Psoas muscle (tissue), 8 donors: ENCODE measurements at places on chromosomes 11 and 22. TPM values are rescaled to one million over a fixed set of nuclear protein-coding genes. Genes with fewer than 3 reads are reported as not detected.

- H3K27ac ChIP-seq = no peak overlapping the region
- peaks cover 21% of the 10 kb centered on the region for H3K4me1 ChIP-seq
- no peak overlapping the region for H3K4me3 ChIP-seq
- H3K36me3 ChIP-seq = peaks cover 29% of the 10 kb centered on the region
- no peaks in the 10 kb centered on the region for H3K27me3 ChIP-seq
- DNase-seq = no peak
Measured at GRCh38 chr11:74025467-74026166, 16.7 kb upstream of the UCP3 start.

GRCh38 chr11:106552694-106553203 is 465.5 kb downstream of the GUCY1A2 start:
- no peaks in the 10 kb centered on the region for H3K4me1 ChIP-seq
- H3K27me3 ChIP-seq = no peaks in the 10 kb centered on the region
- no peak overlapping the region for H3K4me3 ChIP-seq
- H3K27ac ChIP-seq = no peak overlapping the region
- no peak for DNase-seq

GRCh38 chr11:19520681-19521080 is 192.0 kb upstream of the NAV2 start:
- no peaks in the 10 kb centered on the region for H3K27me3 ChIP-seq
- no peak overlapping the region for H3K4me3 ChIP-seq
- no peak overlapping the region for H3K27ac ChIP-seq
- DNase-seq = no peak

GRCh38 chr11:113114705-113115027 is 153.4 kb downstream of the NCAM1 start:
- no peak overlapping the region for H3K27ac ChIP-seq
- H3K36me3 ChIP-seq = no peaks in the 10 kb centered on the region
- no peak overlapping the region for H3K4me3 ChIP-seq
- DNase-seq = no peak
- H3K27me3 ChIP-seq = no peaks in the 10 kb centered on the region

DNA sequence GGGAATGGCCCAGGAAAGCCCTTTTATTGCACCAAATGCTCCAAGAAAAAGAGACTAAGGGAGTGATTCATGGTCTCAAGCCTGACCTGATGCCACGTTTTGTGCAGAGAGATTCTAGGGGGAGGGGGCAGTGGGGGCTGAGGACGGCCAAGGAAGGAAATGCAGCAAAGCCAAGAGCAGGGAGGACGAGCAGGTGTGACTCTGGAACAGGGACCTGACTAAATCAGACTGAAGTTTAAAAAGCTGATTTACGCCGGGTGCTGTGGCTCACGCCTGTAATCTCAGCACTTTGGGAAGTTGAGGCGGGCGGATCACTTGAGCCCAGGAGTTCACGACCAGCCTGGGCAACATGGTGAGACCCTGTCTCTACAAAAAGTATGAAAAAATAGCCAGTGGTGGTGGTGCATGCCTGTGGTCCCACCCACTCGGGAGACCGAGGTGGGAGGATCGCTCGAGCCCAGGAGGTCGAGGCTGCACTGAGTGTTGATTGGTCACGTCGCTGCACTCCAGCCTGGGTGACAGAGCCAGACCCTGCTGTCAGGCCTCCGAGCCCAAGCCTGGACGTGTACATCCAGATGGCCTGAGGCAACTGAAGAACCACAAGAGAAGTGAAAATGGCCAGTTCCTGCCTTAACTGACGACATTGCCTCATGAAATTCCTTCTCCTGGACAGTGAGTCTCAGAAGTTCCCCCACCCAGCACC is 10.8 kb upstream of the IFITM3 start:
- H3K27me3 ChIP-seq = peaks cover 6% of the 10 kb centered on the region
- no peak overlapping the region for H3K4me3 ChIP-seq
- H3K27ac ChIP-seq = no peak overlapping the region
- peaks cover 9% of the 10 kb centered on the region for H3K4me1 ChIP-seq

GRCh38 chr22:30695871-30696655 is 1.4 kb downstream of the OSBP2 start:
- DNase-seq = no peak
- no peak overlapping the region for H3K27ac ChIP-seq
- H3K27me3 ChIP-seq = no peaks in the 10 kb centered on the region
- H3K4me3 ChIP-seq = no peak overlapping the region
- no peaks in the 10 kb centered on the region for H3K36me3 ChIP-seq

GRCh38 chr11:3807909-3808860 is at the start of gene PGAP2:
Gene PGAP2, plus strand, starts transcription at chr11:3808560. Its CDS starts 2,700 bp downstream, at chr11:3811260.
- no peak within 1 kb of the TSS for H3K27ac ChIP-seq
- peak; percentile 60 for DNase-seq
- no peaks in the 10 kb centered on the region for H3K27me3 ChIP-seq
- H3K36me3 ChIP-seq = no peaks in the 10 kb centered on the region
- H3K4me3 ChIP-seq = peak within 1 kb of the TSS; percentile 78

DNA sequence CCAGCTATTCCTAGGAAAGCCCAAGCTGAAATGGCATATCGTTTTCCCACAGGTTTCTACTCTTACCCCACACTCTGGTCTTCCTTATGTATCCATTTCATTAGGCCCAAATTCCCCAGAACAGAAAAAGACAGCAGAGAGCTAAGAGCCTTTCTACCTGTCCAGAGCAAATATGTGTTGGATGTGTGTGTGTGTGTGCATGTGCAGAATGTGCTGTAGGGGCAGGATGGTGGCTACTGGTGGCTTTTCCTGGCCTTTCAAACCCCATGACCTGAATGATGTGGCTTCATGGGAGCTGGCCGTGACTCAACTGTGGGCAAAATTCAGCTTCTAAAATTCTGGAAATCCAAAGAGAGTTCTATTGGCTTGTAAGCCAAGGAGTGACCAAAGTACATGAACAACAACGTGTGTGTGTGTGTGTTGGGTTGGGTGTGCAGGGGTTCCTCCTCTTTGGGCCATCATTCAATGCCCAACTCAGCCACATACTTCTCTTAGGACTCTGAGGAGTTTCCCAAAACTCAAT is 421.4 kb upstream of the CADM1 start:
- no peak for DNase-seq
- no peak overlapping the region for H3K4me3 ChIP-seq
- no peaks in the 10 kb centered on the region for H3K36me3 ChIP-seq
- H3K27ac ChIP-seq = no peak overlapping the region
- H3K4me1 ChIP-seq = no peaks in the 10 kb centered on the region

- no peak for DNase-seq
- peaks cover 4% of the 10 kb centered on the region for H3K27me3 ChIP-seq
- no peak overlapping the region for H3K27ac ChIP-seq
- no peaks in the 10 kb centered on the region for H3K4me1 ChIP-seq
- no peaks in the 10 kb centered on the region for H3K36me3 ChIP-seq
- no peak overlapping the region for H3K4me3 ChIP-seq
Measured at GRCh38 chr11:126992065-126992803, 8.3 kb downstream of the KIRREL3 start.

DNA sequence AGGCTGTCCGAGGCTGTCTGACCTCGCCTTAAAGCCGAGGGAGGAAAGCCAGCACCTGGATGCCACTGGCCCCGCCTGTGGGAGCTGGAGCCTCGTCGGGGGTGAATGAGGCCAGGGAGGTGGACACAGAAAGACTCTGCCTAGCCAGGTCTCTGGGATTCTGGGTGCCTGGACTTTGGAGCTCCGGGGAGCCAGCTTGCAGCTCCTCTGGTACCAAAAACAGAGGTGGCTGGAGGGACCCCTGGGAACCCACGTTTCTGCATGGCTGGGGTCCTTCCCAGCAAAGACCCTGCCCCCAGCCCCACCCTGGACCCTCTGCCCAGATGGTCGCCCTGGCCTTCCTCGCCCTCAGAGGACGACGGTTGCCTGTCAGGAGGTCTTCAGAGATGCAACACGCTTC is 239.7 kb downstream of the BRD1 start:
- H3K27me3 ChIP-seq = no peaks in the 10 kb centered on the region
- H3K36me3 ChIP-seq = no peaks in the 10 kb centered on the region
- H3K27ac ChIP-seq = no peak overlapping the region
- H3K4me1 ChIP-seq = no peaks in the 10 kb centered on the region
- no peak for DNase-seq

DNA sequence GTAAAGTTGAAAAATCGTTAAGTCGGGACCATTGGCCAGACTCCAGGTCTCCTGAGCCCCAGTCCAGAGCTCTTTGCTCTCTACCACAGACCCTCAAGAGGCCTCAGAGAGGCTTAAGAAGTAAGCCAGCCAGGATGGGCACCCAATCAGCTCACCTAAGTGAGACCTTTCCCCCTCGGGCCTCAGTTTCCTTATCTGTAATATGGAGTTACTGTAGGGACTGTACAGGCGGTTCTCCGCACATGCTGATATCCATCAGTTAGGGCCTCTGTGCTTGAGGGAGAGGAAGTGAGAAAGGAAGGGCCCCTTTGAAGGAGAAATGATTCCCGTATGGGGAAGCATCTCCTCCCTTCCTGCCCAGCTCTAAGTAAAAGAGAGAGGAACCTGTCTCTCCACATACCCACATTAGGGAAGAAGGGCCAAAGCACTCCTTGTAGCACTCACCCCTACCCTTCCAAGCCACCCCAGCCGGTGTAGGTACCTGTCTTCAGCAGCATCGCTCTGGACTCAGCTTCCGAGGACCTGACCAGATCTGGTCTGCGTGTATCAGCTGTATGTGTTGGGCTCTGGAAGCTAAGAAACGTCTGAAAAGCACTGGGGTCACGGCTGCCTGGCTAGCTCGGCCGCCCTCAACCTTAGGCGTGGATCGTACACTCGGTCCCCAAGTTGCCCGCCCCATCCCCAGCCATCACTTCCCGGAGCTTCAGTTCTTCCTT is 653 bp downstream of the NAGA start:
- peaks cover 22% of the 10 kb centered on the region for H3K4me1 ChIP-seq
- H3K27ac ChIP-seq = peak overlapping the region; percentile 83
- peak overlapping the region; percentile 74 for H3K4me3 ChIP-seq
- no peak for DNase-seq

GRCh38 chr11:70584498-70585235 is 186.3 kb downstream of the CTTN start:
- H3K27me3 ChIP-seq = no peaks in the 10 kb centered on the region
- H3K36me3 ChIP-seq = no peaks in the 10 kb centered on the region
- no peak overlapping the region for H3K4me3 ChIP-seq

DNA sequence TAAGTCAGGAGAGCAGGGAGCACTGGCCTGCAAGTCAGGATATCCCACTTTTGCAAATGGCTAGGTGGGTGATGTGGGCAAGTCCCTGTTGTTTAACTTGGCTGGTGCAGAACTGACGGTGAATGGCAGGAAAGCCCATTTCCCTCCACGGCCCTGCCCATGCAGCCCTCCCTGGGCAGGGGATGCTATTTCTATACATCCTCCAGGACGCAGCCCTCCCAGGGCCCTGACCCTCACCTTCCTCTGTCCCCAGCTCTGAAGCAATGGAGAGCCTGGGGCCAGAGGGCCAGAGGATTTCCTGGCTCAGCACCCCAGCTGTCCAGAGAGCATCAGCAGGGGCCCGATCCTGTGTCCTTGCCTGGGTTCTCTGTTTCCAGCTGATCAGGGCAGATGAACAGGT is 91.3 kb downstream of the TSPAN18 start:
- H3K36me3 ChIP-seq = no peaks in the 10 kb centered on the region
- DNase-seq = no peak
- no peaks in the 10 kb centered on the region for H3K4me1 ChIP-seq
- H3K4me3 ChIP-seq = no peak overlapping the region
- no peaks in the 10 kb centered on the region for H3K27me3 ChIP-seq

GGTLC3 gene
- total RNA-seq = not detected

MYRF gene
- 0.24 TPM for total RNA-seq

KLHL35 gene
- 0.42 TPM for total RNA-seq

ESAM gene
- 29.7 TPM for total RNA-seq

SYT7 gene
- total RNA-seq = 2.2 TPM
